ENCODE measurements at places on chromosomes 16 and 17.

GRCh38 chr17:65495122-65496055 is 66.1 kb downstream of the AXIN2 start:
- DNase-seq = no peak

GRCh38 chr17:4490109-4490591 is 8.5 kb upstream of the SPNS2 start:
- no peak for DNase-seq

DNA sequence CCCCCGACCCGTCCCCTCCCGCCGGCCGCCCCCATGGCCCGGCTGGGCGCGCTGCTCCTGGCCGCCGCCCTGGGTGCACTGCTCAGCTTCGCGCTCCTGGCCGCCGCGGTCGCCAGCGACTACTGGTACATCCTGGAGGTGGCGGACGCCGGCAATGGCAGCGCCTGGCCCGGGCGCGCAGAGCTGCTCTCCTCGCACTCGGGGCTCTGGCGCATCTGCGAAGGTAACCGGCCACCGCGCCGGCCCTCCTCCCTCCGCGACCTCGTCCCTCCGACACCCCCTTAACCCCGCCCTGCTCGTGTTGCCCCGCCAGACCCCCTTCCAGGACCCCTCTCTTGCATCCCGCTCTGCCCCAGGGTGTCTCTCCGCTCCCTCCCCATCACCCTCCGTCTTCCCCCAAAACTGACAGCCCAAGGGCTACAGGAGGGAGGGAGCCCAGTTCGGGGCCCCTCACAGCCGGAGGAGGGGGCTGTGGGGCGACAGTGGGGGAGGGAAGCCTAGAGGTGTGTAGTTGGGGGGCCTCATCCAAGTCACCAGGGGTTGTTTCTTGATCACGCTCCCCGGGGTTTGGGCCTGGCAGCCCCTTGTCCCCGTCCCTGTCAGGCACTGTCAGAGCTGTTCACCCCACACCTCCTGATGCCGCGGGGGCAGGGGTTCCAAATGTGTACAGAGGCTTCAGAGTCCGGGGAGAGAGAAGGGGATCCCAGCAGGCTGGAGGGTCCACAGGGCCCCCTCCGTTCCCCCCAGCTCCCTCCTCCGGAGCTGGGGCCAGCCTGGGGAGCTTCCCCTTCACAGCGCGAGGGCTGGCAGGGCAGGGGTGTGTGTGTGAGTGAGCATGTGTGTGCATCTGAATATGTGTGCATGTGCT is 794 bp downstream of the TMEM235 start:
- no peak for DNase-seq

DNA sequence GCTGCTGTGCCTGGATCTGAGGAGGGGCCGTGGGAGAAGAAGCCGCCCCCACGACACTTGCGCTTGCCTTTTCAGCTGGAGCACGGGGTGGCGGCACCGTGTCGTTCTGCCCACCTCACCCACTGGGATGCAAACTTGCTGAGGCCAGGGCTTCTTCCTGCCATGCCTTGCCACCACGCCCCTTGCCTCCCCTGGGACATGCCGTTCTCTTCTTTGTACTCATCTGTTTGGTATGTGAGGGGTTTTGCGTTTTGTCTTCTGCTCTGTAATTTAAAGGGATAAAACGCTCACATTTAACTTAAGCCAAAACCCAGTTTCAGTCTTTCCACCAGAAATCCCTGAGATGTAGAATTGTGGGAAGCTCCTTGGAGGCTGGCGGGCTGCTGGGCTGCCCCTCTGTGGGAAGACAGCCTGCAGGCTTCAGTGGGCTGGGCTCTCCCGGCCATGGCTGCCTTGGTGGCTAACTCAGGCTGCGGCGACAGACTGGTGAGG is 180.2 kb downstream of the RPTOR start:
- peak; percentile 40 for DNase-seq

DNA sequence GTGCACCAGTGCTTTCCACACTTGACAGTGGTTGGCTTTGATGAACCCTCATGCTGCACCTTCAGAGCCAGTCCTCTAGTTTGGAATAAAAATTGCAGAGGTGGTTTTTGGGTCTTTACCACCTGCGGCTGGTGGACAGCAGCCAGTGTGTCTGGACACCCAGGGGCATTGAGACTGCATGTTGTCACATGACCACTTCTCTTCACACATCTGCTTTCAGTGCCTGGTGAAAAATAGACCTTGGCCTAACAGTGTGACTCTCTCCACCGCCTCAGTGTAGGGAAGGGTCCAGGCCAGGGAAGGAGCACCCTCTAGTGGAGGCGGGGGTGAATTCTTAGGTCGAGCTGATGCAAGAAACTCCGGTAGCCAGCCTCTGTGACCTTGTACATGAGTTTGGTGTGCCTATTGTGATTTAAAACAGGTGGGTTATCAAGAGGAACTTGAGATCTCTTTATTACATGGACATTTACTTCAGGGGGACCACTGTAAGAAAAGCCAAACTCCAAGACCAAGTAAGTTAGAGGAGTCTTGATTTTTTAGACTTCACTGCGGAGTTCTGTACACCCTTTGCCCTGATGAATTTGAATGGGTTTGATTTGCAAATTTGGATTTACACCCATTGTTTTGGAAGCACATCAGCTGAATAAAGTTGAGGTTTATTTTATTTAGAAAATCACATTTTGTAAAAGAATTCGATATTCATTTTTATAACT is 17.9 kb downstream of the GOSR2 start:
- peak; percentile 59 for DNase-seq

GRCh38 chr16:10935226-10935915 is 6.9 kb downstream of the DEXI start:
- no peak for DNase-seq

DNA sequence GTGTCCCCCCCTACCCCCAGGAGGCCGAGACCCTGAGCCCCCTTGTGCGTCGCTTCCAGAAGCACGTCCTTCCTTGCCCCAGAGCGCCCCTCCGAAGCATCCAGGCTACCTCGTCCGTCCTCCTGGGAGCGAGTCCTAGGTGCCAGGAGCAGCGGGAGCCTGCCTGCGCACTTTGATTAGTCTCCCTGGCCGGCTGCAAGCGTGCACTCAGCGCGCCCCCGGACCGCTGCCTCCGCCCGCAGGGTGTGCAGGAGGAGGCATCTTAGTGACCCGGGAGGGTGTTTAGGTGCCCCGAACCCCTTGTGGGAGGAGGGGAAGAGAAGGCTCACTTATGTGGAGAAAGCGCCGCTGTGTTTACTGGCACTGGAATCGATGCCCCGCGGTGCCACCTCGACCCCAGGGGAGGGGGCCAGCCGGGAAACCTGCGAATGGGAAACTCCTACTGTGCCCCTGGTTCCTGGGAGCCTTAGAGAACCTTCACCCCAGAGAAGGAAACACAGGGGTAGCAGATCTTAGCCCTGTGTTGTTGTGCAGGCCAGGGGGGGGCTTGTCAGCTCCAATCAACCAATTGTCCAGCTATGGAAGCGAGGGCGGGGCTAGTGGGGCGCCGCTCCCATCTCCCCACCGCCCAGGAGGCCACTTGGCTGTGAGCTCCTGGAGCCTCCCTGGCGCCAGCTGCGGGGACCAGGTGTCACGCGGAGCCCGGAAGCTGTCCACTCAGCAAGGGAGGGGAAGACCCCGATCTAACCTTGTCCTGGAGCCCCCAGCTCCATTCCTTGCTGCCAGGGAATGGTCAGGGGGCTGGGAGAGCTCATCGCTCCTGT is 922.8 kb upstream of the EEF2KMT start:
- DNase-seq = no peak

DNA sequence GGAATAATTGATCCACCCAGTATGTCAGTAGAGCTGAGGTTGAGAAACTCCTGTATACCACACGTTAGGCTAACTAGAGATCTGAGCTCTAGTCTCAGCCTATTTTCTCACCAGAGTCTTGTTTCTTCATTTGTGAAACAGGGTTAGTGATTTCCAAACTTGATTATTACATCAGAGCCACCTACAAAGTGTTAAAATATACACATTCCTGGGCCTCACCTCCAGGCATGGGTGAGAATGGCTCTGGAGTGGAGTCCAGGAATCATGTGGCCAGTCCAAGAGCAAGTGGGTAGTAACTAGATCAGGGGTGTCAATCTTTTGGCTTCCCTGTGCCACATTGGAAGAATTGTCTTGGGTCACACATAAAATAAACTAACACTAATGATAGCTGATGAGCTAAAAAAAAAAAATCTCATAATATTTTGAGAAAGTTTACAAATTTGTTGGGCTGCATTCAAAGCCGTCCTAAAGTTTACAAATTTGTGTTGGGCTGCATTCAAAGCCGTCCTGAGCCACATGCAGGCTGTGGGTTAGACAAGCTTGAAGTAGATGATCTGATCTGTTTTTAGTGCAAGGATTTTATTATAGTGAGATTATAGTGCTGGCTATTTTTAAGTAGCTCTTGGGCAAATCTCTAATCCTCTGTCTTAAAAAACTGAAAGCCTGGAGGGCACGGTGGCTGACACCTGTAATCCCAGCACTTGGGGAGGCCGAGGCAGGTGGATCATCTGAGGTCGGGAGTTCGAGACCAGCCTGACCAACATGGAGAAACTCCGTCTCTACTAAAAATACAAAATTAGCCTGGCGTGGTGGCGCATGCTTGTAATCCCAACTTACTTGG is 20.4 kb downstream of the PRCD start:
- DNase-seq = no peak
